ENCODE measurements at places on chromosomes 12 and 14.

- DNase-seq = no peak
These were observed 143.5 kb upstream of the FKBP4 start for GRCh38 chr12:2651068-2651965.

GRCh38 chr12:122094137-122094734 is 15.7 kb downstream of the MLXIP start:
- DNase-seq = no peak

DNA sequence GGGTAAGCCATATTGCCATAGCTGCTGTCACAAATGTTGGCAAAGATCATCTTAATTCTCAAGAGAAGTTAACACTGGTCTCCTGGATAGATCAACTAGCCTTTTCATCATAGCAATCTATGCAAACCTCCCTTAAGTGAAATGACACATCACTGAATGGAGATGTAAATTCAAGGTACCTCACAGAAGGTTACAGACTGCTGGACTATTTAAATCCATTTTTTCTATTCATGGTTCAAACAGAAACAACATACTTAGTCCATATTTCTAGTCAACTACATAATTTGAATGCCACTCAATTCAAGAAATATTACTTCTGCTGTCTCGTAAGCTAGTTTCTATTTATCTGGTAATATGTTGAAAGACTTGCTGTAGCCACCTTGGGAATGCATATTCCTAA is 748.3 kb downstream of the C12orf50 start:
- DNase-seq = no peak

DNA sequence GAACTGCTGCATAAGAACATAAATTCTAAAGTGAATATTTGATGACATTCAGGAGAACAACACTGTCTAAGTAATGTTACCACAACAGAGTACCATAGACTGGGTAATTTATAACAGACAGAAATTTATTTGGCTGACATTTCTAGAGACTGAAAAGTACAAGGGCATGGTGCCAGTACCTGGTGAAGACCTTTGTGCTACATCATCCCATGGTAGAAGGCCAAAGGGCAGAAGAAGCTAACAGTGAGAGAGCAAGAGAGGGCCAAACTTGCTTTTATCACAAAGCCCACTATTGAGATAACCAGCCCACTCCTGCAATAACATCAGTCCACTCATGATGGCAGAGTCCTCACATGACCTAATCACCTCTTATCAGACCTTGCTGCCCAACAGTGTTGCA is 88.8 kb downstream of the FIGNL2 start:
- DNase-seq = no peak

DNA sequence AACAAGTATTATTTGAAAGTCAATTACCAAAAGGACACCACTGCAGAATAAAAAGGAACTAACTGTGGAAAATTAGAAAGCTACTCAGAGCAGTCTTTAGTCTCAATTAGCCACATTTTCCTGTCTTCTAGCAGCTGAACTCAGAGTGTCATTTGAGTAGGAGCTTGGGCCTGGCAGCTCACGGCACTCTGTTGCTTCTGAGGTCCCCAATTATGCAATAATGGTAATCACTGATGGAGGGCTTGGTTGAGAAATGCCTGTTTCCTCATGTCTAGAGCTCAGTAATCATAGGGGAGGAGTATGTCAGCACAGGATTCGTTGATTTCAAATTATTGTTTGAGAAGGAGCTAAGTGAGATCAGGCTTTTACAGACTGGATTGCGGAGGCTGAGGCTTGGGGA is 108.6 kb downstream of the VRK1 start:
- DNase-seq = peak; percentile 58

DNA sequence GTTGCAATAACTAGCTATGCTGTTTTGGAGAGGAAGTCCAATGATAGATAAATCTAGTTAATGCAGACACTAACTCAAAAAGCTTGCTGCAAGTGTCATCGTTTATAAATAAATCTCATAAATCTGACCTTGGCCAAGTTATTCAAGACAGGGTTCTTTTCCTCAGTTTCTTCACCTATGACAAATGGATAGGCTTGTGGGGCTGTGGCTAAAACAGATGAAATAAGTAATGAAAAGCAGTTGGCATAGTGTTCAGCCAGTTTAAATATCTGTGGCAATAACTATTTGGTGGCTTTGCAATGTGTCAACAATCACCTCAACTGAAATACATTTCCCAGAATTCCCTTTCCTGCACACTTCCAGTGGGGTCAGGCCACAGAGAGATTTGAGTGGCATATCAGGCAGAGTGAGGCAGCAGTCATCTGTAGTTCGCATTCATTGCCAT is 169.9 kb downstream of the DYRK2 start:
- no peak for DNase-seq

DNA sequence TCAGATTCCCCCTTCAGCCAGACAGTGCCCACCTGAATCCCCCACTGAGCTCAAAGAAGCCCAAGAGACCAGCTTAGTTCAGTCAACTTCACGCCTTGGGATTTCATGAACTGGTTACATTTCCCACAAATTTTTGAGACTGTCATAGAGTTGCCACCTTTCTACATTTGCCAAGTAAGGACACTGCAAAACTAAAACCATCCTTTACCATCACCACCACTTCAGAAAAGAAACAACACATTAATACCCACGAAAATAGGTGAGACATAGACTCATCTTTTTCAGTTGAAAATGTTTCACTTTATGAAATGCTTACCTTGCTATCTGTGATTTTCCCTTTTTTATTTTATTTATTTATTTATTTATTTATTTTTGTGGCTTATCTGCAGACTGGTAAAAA is 16.1 kb downstream of the CMKLR1 start:
- DNase-seq = no peak

DNA sequence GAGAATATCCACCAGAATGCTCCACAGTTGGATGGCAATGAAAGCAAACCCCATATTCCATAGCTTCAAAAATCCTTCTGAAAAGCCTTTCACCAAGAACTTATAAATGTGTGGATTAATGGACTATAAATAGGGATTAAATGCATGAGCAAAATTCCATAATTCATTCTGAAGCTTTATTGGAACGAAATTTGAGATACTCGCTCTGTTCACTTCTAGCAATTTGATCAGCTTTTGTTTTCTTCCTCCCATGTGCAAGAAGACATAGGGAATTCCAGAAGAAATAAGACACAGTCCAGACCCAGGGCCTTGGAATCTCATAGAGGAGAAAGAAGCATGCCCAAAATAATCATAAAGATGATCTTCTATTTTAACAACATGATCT is 285.9 kb upstream of the TMPO start:
- DNase-seq = no peak

DNA sequence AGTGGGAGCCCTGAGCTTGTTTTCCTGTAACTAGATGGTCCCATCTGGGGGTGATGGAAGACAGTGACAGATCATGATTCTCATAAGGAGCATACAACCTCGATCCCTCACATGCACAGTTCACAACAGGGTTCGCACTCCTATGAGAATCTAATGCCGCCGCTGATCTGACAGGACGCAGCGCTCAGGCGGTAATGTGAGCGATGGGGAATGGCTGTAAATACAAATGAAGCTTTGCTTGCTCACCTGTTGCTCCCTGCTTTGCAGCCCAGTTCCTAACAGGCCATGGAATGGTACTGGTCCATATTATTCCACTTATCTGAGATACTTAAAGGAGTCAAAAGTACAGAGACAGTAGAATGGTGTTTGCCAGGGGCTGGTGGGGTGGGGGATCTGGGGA is 9.9 kb upstream of the CEP83 start:
- DNase-seq = no peak

- DNase-seq = no peak
These were observed 29.0 kb downstream of the CAPRIN2 start for GRCh38 chr12:30725739-30726138.

GRCh38 chr12:106901276-106901675 is 54.4 kb upstream of the TMEM263 start:
- DNase-seq = no peak

DNA sequence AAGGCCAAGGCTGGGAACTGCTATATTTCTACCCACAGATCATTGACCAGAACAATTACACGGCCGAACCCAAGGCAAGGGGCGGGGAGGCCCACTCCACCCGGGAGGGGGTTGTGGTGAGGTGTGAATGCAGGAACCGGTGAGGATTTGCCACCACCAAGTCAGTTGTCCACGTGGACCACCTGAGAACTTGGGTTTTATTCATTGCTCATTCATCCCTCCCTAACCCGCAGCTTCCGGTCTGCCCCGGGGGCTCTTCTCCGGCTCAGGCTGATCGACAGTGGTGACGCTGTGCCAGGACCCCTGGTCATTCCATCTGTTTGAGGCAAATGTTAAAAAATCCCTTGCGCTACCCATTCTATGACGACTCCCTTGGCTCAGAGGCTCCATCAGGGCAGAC is 127.7 kb upstream of the RTL1 start:
- no peak for DNase-seq

DNA sequence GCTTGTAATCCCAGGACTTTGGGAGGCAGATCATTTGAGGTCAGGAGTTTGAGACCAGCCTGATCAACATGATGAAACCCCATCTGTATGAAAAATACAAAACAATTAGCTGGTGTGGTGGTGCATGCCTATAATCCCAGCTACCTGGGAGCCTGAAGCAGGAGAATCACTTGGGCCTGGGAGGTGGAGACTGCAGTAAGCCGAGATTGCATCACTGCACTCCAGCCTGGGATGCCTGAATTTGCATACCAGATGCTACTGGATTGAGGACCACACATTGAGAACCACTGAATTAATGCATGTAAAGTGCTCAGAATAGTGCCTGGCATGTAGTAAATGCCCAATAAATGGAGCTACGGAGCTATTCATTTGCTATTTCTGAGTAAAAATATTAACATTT is 14.9 kb upstream of the MYH7 start:
- DNase-seq = no peak

DNA sequence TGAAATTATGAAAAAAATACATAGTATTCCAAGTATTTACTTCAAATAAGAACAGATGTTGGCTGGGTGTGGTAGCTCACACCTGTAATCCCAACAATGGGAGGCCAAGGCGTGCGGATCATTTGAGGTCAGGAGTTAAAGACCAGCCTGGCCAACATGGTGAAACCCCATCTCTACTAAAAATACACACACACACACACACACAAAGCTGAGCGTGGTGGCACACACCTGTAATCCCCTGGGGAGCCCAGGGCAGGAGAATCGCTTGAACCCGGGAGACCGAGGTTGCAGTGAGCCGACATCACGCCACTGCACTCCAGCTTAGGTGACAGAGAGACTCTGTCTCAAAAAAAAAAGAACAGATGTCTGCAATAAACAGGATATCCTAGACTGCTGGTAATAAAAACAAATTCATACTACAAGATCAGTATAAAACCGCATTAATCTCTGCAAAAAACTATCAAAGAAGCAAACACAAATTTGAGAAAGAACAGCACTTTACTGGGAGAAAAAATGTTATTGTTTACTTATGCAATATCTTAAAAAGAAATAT is 23.8 kb downstream of the EEA1 start:
- DNase-seq = no peak

GRCh38 chr12:119122751-119123150 is 56.0 kb upstream of the HSPB8 start:
- no peak for DNase-seq

- DNase-seq = no peak
These were observed 359.8 kb downstream of the FOXG1 start for GRCh38 chr14:29126361-29126760.

DNA sequence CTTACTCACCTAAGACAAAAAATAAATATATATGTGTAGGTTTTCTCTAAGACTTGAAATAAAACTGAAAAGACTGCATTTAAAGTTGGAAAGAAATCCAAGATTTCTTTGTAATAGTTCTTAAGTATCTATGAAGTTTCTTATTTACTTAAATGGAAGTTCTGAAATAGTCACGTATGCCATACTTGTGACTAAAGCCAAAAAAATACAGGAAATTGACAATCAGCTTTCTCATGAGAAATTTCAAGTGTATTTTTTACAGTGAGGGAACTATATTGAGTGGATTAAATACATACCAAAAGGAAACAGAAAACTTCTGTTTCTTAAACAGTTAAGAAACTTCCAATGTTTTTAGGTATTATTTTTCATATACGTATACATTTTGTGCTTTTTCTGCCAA is 188.1 kb downstream of the DPY19L2 start:
- no peak for DNase-seq
